ENCODE measurements at places on chromosomes 12 and 14.

DNA sequence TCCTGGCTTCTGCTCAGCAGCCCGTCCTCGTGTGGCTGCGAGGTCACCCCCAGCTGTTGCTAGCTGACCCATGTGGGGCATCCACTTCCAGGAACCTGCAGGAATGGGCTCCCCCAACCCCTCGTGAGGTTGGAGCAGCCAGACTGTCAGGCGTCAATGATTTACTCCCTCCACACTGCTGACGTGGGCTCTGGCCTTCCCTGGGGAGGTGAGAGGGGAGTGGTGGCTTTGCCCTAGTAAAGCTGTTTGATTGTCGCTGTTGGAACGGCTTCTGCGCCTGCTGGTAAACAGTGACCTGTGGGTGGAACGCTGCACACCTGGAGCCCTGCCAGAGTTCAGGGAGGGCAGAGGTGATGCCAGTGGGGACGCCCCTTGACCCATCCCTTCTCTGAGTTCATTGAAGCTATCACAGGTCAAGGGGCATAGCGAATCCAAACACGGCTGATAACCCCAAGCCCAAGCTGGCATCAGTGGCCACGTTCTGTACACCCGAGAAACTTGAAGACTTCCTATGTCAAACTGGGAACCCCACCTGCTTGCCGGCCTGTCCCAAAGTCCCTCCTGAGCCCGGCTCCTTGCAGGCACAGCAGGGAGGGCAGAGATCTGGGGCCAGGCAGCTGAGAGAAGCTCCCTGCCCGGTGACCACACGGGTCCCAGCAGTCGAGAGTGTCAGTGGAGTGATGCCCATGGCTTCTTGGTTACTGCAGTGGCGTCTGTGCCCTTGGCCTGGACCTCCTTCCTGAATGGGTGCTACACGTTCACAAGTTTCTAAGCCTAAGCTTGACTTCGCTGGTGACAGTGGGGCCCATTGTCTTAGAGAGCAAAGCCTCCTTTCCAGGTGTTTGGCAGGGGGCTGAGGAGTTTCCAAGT, 2.7 kb downstream of the ASPG start:
- DNase-seq = no peak

GRCh38 chr12:65823513-65824375, 539 bp upstream of the HMGA2 start:
- DNase-seq = peak; percentile 78

DNA sequence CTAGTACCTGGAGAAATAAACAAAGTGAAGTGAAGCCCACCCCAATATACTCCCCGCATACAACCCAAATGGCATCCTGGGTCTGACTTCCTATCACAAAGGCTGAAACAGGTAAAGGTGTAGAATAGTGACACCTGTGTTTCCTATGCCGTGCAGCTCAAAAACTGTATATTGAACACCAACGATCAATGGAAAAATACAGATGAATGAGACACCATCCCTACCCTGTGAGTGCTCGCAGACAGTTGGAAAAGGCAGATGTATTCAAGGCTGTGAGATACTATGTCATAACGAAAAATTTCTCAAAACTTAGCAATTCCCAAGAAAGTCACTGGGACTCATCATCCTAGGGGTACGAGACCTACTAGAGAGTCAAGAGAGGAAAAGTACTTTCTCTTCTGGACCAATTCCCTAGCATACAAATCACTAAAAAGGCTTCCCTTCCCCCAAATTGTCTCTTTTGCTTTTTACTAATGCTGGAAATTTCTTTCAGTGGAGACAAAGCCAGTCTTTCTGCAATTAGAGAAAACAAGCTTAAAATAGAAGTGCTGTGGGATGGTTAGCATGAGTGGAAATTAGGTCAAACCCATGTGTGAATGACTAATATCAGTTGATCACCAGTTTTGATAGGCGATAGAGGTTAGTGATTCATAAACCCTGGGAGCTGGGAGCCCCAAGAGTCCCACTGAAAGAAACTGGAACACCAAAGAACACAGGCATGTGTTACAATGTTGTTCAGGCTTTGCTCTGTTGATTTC, 249.7 kb downstream of the SPTSSA start:
- no peak for DNase-seq

- no peak for DNase-seq
These were observed 131.6 kb upstream of the GRIN2B start for GRCh38 chr12:14113031-14113430.

- no peak for DNase-seq
These were observed 15.2 kb downstream of the SCNN1A start for GRCh38 chr12:6360080-6360571.

- no peak for DNase-seq
These were observed 348.5 kb downstream of the EGLN3 start for GRCh38 chr14:33602396-33602795.

DNA sequence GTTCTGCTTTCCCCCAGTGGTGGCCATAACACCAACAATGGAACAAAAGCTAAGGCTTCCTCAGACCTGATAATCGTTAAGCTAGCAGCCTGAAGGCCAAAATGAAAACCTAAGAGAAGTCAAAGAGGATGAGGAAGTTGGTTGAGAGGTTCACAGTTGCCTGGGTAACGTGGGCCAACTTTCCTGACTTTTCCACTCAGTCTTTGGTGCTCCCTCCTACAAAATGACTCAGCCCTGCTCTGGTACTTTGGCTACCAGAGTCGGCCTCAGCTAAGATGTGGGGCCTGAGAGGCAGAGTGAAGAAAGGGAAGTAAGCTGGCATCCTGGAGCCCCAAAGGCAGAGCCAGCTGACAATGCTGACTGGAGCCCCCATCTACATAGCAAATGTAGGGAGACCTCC, 14.9 kb upstream of the FKBP11 start:
- DNase-seq = no peak

- no peak for DNase-seq
These were observed 459 bp downstream of the PPFIBP1 start for GRCh38 chr12:27524494-27524835.

GRCh38 chr12:2160043-2160442, 107.3 kb downstream of the CACNA1C start:
- peak; percentile 24 for DNase-seq

- no peak for DNase-seq
These were observed 13.6 kb upstream of the AMN start for GRCh38 chr14:102908766-102909455.

DNA sequence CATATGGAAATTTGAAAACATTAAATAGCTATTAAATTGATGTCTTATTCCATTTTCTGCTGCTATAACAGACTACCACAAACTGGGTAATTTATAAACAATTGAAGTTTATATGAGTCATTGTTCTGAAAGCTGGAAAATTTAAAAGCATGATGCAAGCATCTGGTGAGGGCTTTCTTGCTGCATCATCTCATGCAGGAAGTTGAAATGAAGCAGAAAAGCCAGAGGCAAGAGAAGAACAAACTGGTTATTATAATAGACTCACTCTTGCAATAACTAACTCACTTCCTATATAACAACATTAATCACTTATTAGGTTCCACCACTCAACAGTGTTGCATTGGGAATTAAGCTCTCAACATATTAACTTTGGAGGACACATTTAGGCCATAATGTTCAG, 1277.4 kb downstream of the LRFN5 start:
- DNase-seq = peak; percentile 85

DNA sequence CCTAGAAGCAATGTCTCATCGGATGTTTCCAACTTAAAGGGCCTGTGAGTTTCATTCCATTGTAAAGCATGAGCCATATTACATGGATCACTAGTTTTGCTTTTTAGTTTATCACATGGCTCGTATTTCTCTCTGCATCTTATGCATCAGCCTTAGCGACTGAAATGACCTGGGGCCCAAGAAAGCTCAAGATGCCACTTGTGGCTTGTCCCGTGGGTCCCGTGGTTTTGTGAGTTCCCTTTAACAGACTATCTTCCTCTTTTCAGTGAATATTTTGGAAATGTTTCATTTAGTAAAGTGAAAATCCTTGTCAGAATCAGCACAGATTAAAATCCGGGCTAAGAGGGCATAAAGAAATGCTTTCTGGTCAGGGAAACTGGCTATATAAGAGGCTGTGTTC, 86.2 kb upstream of the PPM1H start:
- no peak for DNase-seq

DNA sequence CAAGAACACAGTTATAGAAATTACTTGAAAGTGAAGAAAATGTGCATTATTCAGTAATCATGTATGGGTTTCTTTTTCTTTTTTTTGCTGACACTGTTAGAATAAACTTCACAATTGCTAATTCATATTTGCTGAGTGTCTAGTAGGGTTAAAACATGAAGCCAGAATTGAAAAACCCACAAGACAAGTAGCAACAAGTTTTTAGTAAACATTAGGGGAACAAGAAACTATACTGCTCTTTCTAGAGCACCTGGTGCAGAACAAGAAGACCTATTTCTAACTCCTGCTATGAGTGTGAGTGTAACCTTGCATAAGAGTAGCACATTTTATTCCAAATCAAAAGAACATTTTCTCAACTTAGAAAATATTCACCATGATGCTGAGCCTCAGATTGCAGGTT, 83.2 kb downstream of the ITPR2 start:
- DNase-seq = no peak

GRCh38 chr12:41795910-41796309, 348.8 kb downstream of the GXYLT1 start:
- DNase-seq = no peak

DNA sequence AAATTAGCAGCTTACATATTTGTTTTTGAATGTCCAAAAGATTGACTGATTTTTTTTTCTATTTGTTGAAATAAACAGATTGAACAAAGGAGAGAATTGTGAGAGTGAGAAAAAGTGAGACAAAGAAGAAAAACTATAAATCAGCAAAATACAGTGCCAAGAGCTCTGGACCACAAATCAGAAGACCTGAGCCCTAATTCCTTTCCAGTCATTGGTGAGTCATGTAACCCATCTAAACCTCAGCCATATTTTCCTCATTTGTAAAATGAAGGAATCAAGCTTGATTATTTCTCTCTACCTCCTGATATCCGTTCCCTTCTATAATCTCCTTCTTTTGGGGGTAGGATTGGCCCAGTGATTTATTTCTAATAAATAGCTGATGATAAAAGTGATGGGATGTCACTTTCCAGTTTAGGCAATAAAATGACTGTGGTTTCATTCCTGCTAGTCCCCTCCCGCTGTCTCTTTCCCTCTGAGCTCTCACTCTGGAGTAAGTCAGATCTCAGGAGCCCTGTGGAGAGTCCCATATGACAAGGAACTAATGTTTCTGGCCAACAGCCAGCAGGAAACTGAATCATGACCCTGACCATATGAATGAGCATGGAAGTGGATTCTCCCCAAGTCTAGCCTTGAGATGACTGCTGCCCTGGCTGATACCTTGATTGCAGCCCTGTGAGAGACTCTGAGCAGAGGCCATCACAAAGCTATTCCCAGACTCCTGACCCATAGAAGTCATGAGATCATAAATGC, 218.9 kb downstream of the ACSS3 start:
- DNase-seq = peak; percentile 1

Data from fibroblast of gingiva (primary cell).